ENCODE measurements at places on chromosomes 5 and 9.

DNA sequence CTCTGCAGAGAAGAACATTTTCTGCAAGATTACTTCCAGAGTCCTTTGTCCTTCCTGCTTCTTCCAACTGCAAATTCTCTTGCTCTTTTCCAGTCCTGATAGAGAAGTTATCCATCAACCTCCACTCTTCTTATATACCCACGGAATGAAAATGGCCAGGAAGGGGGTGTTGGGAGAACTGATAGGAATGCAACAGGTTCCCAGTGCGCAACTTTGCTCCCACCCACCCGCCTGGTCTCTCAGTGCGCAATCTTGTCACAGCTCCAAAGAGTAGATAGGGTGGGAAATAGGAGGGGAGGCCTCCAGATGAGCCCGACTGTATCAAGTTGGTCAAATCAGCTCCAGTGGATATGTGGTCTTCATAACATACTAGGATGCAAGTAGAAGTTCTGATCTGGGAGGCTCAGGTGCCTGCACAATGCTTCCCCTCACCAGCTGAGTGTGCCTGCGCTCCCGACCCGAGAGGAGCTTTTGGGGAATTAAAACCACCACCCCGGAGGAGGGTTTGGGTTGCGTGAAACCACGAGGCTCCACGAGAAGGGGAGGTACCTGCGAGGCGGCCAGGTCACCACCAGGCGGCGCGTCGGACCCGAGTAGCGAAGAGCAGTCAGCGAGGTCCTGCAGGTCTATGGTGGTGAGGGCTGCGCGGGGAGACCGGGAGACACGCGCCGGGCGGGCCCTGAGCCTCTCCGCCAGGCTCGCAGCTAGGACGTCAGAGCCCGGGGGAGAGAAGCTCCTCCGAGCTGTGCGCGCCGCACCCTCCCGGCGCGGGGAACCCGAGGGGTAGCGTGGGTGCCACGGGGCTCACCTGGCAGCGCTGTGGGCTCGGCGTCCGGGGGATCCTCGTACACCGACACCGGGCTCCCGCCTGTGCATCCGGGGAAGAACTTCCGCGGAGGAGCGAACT, 835 bp downstream of the MCIDAS start:
- DNase-seq: peak; percentile 42

GRCh38 chr5:62042007-62042406, 264.0 kb upstream of the KIF2A start:
- no peak for DNase-seq

DNA sequence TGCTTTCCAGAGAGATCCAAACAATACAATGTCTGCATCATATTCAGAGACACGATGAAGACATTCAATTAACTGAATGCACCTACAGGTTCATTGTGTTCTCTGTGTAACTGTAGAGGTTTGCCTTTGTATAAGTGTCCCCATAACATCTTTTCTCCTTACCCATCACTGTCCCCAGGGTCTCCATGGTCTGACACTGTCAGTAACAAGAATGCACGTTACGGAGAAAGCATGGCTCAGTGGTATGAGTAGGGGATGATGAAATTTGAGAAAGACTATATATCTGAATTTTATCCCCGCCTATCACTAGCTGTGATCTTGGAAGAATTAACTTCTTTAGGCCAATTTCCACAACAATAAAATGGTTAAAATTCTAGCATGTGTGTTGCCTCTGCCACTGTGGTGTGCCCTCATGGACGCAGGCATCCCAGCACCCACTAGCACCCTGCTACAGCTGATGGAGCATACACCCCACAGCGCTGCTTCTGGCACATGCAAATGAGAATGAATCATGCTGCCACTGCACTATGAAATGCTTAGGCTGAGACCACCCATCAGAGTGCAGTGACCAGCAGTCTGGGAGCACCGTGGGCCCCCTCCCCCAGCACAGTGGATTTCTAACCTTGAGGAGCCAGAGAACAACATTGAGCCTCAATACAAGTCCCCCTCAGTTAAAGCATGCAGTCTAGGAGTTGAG, 54.3 kb downstream of the RGMB start:
- no peak for DNase-seq

DNA sequence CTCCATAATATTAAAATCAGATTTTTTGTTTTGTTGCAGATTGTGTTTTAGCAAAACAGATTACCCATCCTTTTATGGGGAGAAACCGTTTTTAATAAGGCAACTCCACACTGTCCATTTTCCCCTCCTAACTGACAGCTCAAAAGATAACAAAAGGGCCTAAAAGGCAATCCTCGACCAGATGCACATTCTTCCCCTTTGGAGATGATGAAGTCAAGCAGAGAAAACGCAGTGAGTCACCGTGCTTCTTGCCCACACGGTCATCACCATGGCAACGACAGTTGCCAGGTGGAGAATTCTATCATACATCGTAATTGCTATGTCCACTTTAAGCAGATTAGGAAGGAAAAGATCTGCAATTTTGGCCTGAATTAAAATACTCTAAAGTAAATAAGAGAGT, 96.4 kb downstream of the DIRAS2 start:
- DNase-seq: no peak

GRCh38 chr9:137977571-137978261, 100.1 kb downstream of the CACNA1B start:
- DNase-seq: no peak

GRCh38 chr5:144189800-144190429, 19.2 kb downstream of the KCTD16 start:
- DNase-seq: peak; percentile 82

- DNase-seq: peak; percentile 46
Observed at GRCh38 chr5:95621839-95622629, 2.1 kb downstream of the GPR150 start.

DNA sequence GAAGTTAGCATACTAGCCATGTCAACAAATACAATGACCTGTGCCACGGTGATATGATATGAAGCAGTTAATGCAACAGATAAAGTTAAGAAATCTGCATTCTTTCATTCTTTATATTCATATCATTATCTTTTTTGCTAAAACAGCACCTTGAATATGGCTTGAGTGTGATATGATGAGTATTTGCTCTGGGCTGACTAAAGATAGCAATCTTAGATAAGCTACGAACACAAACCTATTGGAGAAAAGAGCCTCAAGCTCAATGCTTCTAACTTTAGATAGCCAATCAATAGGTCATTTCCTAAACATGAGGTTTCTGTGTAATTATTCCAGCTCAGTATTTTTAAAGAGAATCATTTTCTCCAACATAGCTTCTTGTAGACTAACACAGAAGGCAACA, 61.7 kb downstream of the NR2F1 start:
- no peak for DNase-seq

DNA sequence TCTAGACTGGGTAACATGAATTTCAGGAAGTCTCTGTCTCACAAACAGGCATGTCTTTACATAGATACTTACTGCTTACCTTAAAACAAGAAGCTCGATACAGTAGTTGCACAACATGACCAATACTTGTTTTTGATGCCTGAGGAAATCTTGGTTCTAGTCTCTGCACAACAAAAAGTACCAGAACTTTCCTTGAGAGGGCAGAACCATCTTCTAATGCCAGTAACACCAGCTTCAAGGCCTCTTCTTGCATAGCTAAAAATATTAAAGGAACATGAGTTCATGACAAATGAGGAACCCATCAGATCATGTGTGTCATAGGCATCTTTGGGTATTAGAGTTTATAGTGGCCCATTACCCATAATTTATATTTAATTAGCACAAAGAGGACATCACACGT, 22.0 kb downstream of the RC3H2 start:
- no peak for DNase-seq

GRCh38 chr5:155508673-155509072, 495.1 kb downstream of the KIF4B start:
- no peak for DNase-seq

GRCh38 chr9:21561502-21561901, 79.4 kb upstream of the IFNE start:
- no peak for DNase-seq

DNA sequence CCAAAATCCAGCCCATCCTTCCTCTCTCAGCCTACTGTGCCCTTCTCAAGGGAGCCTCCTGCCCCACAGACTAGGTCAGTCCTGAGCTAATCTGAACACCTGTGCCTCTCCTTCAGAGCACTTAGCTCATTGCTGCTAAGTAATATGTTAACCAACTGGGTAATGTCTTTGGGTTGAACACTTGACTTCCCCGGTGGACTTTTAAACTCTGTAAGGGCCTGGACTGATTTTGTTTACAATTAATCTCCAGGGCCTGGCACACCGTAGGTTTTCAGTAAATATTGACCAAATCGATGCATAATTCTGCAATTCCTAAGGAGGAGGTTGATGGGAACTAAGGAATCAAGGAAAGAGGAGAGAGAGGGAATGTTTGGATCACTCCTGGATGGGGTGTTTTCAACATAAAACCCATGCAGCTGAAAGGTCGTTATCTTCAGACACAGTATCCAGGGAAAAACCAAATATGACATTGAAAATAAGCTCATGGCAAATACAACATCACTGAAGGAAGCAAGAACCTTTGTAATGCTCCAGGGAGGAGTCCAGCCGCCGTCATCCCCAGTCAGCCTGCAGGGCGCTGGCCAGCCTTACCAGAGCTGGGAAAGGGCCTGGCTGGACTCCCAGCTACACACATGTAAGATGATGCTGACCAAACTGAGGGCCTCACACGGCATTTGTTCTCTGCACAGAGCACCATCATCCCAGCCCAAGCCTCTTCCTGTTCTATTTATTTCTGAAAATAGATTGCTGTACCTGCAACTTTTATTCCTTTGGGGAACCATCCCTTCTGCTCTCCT, 166.3 kb downstream of the C5orf15 start:
- no peak for DNase-seq

- DNase-seq: peak; percentile 56
Observed at GRCh38 chr9:94783102-94783682, 56.7 kb downstream of the AOPEP start.

GRCh38 chr9:126474206-126474765, 139.4 kb upstream of the LMX1B start:
- no peak for DNase-seq

DNA sequence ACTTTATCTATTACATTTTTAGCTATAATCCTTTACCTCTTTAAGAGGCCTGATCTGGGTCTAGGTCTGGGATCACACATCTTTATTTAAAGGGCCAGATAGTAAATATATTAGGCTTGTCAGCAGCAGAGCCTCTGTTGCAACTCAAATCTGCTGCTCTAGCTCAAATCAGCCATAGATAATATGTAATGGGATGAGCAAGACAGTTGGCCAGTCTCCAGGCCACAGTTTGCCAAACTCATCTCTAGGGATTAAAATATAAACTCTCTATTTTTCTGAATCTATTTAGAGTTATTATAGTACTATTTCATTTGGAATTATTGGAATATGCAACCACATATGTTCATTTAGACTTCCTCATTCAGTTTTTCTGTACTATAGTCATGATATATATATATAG, 115.9 kb upstream of the MINAR2 start:
- DNase-seq: no peak

DNA sequence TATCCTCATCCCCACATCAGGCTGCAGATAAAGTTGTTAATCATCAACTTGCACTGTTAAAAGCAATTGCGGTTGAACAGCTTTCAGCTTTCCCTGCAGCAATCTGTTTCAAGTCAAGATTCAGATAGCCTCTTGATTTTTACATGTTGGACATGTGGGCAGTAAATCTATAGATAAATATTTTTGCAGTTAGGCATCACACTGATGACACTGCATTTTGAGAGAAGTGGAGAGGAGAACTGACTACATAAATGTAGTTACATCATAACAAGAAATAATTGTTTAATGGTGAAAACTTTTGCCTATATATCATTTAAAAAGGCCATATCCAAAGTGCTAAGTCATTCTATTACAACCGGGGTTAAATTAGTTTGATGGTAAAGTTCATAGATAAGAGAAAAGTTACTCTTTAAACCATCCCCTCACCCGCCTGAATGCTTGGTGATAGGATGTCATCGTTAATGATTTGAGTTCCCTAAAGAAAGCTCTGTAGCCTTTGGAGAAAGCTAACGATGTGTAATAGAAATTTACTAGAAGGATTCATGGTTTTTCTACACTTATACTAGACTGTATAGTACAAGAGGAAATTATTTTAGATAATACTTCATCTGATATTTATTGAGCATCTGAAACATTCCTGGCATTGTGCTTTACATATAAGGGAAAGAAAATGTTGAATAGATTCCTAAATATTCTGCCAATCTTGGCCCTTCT, 30.8 kb upstream of the ALDH1A1 start:
- DNase-seq: no peak

DNA sequence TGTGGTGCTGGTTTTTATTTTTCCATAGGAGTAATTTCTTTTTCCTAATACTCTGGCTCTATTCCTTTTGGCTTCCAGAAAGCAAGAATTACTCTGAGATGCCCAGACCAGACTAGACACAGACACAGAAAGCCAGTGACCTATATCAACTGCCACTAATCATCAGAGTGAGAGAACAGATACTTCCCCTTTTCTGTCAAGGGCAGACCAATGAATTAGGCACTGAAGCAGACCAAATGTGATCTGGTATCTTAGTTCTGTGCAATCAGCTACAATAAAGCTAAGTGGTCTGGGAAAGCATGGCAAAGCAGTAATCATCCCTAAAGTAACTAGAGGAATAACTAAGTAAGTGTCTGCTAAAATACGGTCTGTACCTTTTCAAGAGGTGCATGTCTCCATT, 239.1 kb downstream of the ELAVL2 start:
- DNase-seq: no peak

GRCh38 chr5:976849-977751, 31.5 kb upstream of the NKD2 start:
- DNase-seq: no peak

GRCh38 chr5:143311955-143312354, 91.5 kb downstream of the NR3C1 start:
- DNase-seq: no peak

GRCh38 chr9:119005162-119005561, 364.1 kb downstream of the BRINP1 start:
- DNase-seq: no peak

GRCh38 chr9:131723632-131724031, 16.2 kb downstream of the RAPGEF1 start:
- no peak for DNase-seq

Measured in activated CD4-positive, alpha-beta T cell treated with anti-CD3 and anti-CD28 coated beads, Interleukin-2, amount 10 ng/mL, durations not matched to agents 7 days and 5 days (primary cell).